ENCODE measurements at places on chromosomes 5 and 9. TPM values are rescaled to one million over a fixed set of nuclear protein-coding genes. Genes with fewer than 3 reads are reported as not detected.

DNA sequence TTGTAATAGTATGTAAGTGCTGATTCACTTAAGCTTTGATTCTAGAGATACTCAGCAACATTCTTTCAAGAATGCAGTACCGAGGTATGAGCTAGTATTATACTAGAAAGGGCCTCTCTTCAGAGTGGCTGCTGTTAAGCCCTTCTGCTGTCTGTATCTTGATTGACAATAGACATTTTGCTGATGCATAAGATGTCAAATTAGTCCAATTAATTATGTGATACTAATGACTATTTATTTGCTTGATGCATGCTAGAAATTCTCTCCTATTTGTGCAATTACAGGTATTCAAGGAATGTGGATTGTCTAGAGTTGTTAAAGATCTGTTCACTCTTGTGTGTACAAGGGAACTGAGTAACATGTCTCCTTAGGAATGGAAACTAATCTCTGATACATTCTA, 92.3 kb upstream of the PTGER4 start:
- H3K27ac ChIP-seq: no peak overlapping the region
- DNase-seq: no peak
- no peak overlapping the region for H3K4me3 ChIP-seq
- H3K36me3 ChIP-seq: no peaks in the 10 kb centered on the region
- no peaks in the 10 kb centered on the region for H3K27me3 ChIP-seq

DNA sequence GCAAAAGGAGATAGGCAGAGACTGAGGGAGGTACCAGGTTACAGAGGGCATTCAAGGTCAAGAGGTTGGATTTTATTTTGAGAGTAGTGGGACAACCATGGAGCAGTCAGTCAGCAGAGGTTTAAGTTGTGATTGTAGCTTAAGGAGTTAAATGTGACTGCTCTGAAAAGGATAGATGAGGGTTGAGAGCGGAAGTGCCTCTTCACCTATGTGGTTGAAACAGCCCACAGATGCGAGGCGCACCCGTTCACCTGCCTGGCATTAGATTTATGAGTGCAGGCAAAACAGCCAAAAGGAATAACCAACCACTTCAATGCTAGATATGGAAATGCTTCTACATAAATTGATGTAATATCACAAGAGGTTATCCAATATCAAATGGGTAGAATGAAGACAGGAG, 8.4 kb downstream of the ZNF474 start:
- peaks cover 6% of the 10 kb centered on the region for H3K27me3 ChIP-seq
- peak overlapping the region; percentile 46 for H3K4me3 ChIP-seq
- no peaks in the 10 kb centered on the region for H3K36me3 ChIP-seq
- no peak overlapping the region for H3K27ac ChIP-seq

DNA sequence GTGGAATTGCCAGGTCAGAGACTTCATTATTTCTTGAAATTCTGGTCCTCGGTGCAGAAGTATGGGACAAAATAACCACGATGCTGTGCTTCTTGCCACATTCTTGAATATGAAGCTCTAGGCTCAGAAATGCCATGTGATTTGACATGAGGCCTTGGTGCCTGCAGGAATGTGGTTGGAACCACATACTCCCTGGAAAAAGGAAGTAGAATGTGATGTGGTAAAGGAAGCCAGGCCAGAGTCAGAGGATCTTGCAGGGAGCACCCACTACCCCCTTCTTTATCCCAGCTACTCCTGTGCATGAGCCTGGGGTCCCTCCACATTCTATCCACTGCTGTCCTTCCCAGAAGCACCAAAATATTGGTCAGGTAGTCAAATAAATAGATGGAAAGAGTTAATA, 80.9 kb downstream of the FOXD1 start:
- H3K36me3 ChIP-seq: peaks cover under 1% of the 10 kb centered on the region
- no peak for DNase-seq
- no peaks in the 10 kb centered on the region for H3K4me1 ChIP-seq
- H3K4me3 ChIP-seq: no peak overlapping the region
- peaks cover 28% of the 10 kb centered on the region for H3K27me3 ChIP-seq
- no peak overlapping the region for H3K27ac ChIP-seq

DNA sequence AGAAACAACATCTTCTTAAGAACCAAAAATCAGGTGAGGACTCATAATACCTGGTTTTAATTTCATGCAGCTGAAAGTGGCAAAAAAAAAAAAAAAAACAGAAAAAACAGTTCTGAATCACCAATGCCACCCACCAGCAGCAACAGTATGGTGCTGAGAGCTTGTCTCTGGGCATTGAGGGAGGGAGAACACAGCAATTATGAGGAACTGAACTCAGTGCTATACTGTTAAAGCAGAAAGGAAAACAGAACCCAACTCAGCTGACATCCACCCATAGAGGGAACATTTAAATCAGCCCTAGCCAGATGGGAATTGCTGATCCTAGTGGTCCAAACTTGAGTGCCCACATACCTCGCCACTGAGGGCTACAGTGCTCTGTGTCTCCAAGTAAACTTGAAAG, 657.9 kb downstream of the ACTL7B start:
- H3K4me3 ChIP-seq: no peak overlapping the region
- no peak overlapping the region for H3K27ac ChIP-seq
- H3K4me1 ChIP-seq: no peaks in the 10 kb centered on the region
- H3K27me3 ChIP-seq: peaks cover 2% of the 10 kb centered on the region

DNA sequence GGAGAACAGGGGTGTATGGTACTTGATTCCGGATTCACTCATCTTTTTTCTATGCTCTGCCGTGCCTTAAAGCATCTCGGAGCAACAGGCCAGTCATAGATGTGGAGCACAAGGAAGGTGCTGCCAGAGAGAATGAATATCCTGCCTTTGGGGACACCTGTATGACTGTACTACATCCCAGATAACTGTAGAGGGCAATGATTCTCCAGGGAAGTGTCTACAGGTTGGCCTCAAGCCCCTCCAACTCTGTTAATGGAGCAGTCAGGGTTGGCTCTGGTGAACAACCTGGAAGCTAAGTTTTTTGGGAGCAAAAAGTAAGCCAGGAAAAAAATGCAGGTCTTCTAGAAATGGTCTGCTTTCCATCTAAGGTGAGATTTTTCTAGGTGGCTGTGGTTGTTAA, 71.0 kb downstream of the NREP start:
- H3K36me3 ChIP-seq: no peaks in the 10 kb centered on the region
- H3K27me3 ChIP-seq: peaks cover 2% of the 10 kb centered on the region
- no peak overlapping the region for H3K27ac ChIP-seq
- no peaks in the 10 kb centered on the region for H3K4me1 ChIP-seq
- no peak for DNase-seq
- no peak overlapping the region for H3K4me3 ChIP-seq

GRCh38 chr9:120852240-120853010, 9.7 kb upstream of the PSMD5 start:
- H3K27me3 ChIP-seq: no peaks in the 10 kb centered on the region
- peaks cover 16% of the 10 kb centered on the region for H3K4me1 ChIP-seq
- H3K27ac ChIP-seq: peak overlapping the region; percentile 83

DNA sequence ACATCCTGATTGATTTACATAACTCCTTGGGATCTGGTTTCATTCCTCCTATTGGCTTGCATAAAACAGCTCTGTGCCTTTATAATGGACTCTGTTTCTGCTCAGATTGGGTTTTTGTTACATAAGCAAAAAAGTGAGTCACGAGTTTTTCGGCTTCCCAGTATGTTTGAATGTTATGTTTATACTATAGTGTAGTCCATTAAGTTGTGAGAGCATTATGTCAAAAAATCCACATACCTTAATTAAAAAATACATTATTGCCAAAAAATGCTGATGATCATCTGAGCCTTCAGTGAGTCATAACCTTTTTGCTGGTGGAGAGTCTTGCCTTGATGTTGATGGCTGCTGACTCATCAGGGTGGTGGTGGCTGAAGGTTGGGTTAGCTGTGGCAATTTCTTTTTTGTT, 144.6 kb downstream of the CCDC171 start:
- H3K27me3 ChIP-seq: no peaks in the 10 kb centered on the region
- H3K36me3 ChIP-seq: peaks cover 15% of the 10 kb centered on the region
- no peaks in the 10 kb centered on the region for H3K4me1 ChIP-seq
- no peak overlapping the region for H3K27ac ChIP-seq
- no peak overlapping the region for H3K4me3 ChIP-seq
- DNase-seq: no peak

DNA sequence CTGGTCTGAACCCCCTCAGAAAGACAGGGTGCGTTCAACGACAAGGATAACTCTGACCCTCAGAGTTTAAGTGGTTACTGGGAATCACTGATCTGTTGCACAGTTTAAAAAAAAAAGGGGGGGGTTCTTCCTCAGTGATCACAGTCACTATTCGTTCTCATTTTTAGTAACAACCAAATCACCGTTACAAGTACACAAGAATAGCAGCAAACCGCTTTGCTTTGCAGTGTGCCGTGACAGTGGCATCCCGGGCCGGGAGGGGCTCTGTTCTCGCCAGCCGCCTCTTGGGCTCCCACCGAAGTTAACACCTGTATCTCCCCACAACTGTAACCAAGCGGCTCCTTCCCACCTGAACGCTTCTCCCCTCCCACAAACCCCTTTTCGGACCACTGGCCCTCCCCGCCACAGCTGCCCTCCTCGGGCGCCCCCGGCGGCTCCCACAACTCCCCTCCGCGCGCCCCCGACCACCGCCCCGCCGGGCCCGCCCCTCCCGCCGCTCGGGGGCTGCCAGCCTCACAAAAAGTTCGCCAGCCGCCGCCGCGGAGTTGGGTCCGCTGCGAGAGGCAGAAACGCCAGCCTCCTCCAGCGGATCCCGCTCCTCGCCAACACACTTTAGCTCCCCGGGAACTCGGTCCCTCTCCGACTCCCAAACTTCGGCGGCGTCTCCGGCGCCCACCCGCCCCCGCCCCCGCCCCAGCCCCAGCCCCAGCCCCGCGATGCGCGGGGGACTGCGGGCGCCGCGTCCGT, 1.2 kb downstream of the SSBP2 start:
- peak overlapping the region; percentile 98 for H3K27ac ChIP-seq
- H3K4me3 ChIP-seq: peak overlapping the region; percentile 92
- H3K4me1 ChIP-seq: peaks cover 15% of the 10 kb centered on the region
- H3K36me3 ChIP-seq: no peaks in the 10 kb centered on the region
- peak; percentile 61 for DNase-seq

- H3K4me1 ChIP-seq: peaks cover 2% of the 10 kb centered on the region
- DNase-seq: no peak
- H3K36me3 ChIP-seq: peaks cover 56% of the 10 kb centered on the region
Measured at GRCh38 chr5:62473209-62473608, 60.6 kb downstream of the IPO11 start.

GRCh38 chr9:18795947-18796671, 236.9 kb downstream of the SAXO1 start:
- DNase-seq: no peak
- no peak overlapping the region for H3K4me3 ChIP-seq
- H3K36me3 ChIP-seq: no peaks in the 10 kb centered on the region
- H3K4me1 ChIP-seq: no peaks in the 10 kb centered on the region
- H3K27me3 ChIP-seq: no peaks in the 10 kb centered on the region

GRCh38 chr5:105414067-105414466, 1851.5 kb upstream of the NUDT12 start:
- DNase-seq: no peak
- H3K36me3 ChIP-seq: no peaks in the 10 kb centered on the region
- H3K4me1 ChIP-seq: no peaks in the 10 kb centered on the region
- H3K4me3 ChIP-seq: no peak overlapping the region
- H3K27me3 ChIP-seq: no peaks in the 10 kb centered on the region

- H3K4me1 ChIP-seq: peaks cover 8% of the 10 kb centered on the region
- DNase-seq: no peak
- H3K36me3 ChIP-seq: peaks cover 14% of the 10 kb centered on the region
- H3K27me3 ChIP-seq: no peaks in the 10 kb centered on the region
- H3K27ac ChIP-seq: no peak overlapping the region
Measured at GRCh38 chr9:131926360-131926922, 153.2 kb downstream of the MED27 start.

GRCh38 chr5:141560151-141560550, 58.6 kb downstream of the DIAPH1 start:
- H3K4me1 ChIP-seq: peaks cover 15% of the 10 kb centered on the region
- H3K4me3 ChIP-seq: no peak overlapping the region

DNA sequence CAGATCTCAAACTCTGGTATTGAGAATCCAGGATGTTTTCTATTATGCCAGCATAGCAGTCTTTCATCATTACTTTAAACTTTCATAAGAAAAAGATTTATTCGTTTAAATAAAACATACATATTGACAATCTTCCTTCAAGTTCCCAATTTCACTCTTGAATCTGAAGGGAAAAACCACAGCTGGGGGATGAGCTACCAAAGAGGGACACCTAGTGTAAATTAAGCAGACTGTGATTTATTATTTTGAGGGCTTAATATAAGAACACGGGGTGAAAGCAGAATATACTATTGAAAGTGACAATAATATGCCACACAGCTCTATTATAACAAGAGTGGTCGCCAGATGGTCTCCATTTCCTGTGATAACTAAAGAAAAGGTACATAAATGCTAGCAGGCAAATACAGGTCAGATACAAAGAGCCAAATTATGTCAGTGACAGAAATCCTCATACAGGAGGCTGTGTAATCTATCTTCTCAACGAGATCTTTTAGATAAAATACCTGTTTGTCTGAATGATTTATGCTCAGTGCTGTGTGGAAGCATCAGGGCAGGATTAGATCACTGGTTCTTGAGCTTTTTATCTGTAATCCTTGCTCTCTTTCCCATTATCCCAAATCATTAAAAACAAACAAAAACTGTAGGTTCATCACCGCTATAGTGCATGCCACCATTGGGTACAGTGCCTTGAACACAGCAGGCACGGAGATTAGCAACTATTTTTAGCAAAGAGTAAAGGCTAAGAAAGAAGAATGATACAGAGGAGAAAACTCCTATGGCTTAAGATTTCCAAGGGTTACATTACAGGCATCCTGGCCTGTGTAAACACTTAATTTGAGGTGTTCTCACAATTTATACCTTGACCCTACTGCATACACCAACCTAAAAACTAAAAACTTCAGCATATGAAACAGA, 116.6 kb downstream of the DROSHA start:
- no peaks in the 10 kb centered on the region for H3K4me1 ChIP-seq
- peaks cover 24% of the 10 kb centered on the region for H3K36me3 ChIP-seq
- H3K27me3 ChIP-seq: no peaks in the 10 kb centered on the region
- H3K4me3 ChIP-seq: no peak overlapping the region
- DNase-seq: no peak

GRCh38 chr9:88696501-88696900, 161.5 kb downstream of the NXNL2 start:
- peaks cover 5% of the 10 kb centered on the region for H3K36me3 ChIP-seq
- no peak for DNase-seq

- H3K27me3 ChIP-seq: peaks cover 5% of the 10 kb centered on the region
- no peaks in the 10 kb centered on the region for H3K36me3 ChIP-seq
- no peaks in the 10 kb centered on the region for H3K4me1 ChIP-seq
- H3K27ac ChIP-seq: no peak overlapping the region
- no peak overlapping the region for H3K4me3 ChIP-seq
Measured at GRCh38 chr5:153542536-153542935, 52.1 kb downstream of the GRIA1 start.

GRCh38 chr5:99104538-99105132, 175.8 kb upstream of the CHD1 start:
- H3K4me3 ChIP-seq: no peak overlapping the region
- H3K36me3 ChIP-seq: no peaks in the 10 kb centered on the region
- DNase-seq: no peak
- no peak overlapping the region for H3K27ac ChIP-seq

GRCh38 chr9:87890837-87891236, 8.2 kb downstream of the SPATA31E1 start:
- H3K27me3 ChIP-seq: no peaks in the 10 kb centered on the region
- no peaks in the 10 kb centered on the region for H3K4me1 ChIP-seq
- DNase-seq: no peak

The ZFP2 gene
- polyA plus RNA-seq: 0.43 TPM

The SHISAL2B gene
- not detected for polyA plus RNA-seq

The C5orf58 gene
- 1.1 TPM for polyA plus RNA-seq

The COL23A1 gene
- polyA plus RNA-seq: 0.51 TPM

The CD72 gene
- polyA plus RNA-seq: 0.91 TPM

The TAS2R1 gene
- not detected for polyA plus RNA-seq

The APBA1 gene
- polyA plus RNA-seq: not detected

The PDLIM4 gene
- polyA plus RNA-seq: not detected
